ENCODE measurements at places on chromosomes 4 and X.

DNA sequence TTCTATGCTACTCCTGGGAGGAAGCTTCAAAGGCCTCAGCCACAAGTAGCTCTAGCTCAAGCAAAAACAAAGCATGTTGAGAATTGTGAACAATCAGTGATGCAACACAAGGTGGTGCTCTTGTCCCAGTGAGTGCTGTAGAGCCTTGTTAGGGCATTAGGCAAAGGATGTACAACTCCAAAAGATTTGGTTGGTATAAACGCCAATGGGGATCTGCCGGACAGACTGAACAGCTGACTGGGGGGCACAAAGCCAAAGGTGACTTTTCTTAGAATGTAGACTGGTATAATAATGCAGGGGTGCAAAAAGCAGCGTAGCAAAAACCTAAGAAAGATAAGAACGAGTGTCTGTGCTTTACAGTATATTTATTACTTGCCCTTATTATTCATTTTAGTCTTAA lies 62.6 kb upstream of the ALB start:
- peak; percentile 7 for DNase-seq

- DNase-seq, result no peak
Measured at GRCh38 chr4:921830-922331, 10.2 kb downstream of the GAK start.

DNA sequence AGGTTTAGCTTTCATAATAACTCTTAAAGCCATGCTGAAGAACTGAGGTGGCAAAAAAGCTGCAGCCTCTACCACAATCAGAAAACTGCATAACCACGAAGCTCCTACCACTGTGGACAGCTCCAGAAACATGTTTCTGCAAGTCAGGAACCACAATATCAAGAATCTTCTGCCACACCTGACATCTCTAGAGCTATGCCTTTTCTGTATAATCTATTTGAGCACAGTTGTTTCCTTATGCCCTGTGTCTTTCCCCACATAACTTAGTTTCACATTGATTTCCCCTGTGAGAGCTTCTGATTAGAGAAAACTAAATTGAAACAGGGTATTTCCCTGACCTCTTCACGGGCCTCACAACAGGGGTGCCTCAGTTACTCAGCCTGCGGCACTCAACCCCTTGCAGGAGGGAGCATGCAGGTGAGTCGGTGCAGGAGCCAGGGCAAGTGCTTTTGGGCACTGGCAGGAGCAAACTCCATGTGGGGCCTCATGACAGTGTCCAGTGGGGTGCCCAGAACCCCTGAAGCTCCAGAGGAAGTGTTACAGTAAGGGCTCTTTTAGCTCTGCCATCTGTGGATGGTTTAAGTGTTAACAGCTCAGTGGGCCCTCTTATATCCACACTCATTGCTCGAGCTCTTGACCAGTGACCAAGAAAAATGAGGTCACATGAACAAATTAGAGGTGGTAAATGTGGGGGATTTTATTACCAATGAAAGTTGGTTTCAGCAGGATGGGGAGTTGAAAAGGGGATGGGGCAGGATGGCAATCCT lies 132.8 kb upstream of the BMP3 start:
- DNase-seq, result no peak

DNA sequence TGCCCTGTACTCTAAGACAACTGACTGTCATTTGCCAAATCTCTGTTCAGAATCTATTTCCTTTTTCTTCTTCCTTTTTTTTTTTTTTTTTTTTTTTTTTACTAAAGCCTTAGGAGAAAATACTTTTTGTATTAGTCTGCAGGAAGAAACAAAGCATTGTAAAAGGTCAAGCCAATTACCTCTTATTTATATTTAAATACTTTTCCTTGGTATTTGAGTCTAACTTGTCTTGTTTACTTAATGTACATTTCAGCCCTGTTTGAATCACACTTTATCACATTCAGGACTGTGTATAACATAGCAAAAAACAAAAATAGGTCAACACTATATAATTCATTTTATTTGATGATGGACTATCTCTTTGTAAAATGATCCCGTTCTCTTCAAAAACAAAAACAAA lies 262.2 kb downstream of the RPA4 start:
- no peak for DNase-seq

GRCh38 chr4:183544109-183544508 lies 39.3 kb downstream of the ING2 start:
- DNase-seq, result no peak

DNA sequence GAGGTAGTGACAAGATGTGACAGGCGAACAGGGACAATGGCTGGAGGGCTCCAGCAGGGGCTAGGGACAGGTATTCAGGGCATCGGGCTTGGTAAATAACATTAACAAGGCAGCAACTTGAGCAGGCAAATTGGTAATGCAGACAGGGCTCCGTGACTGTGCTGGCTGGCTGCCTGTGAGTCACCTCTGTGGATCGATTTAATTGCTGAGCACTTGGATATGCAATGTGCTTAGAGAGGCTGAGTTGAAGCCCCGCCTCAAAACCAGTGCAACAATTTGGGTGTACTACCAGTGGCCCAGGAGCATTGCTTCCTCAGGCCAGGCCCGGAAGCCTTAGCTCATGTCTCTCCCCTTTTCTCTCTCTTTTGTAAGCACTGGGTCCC lies 19.5 kb downstream of the CNGA2 start:
- peak; percentile 41 for DNase-seq

DNA sequence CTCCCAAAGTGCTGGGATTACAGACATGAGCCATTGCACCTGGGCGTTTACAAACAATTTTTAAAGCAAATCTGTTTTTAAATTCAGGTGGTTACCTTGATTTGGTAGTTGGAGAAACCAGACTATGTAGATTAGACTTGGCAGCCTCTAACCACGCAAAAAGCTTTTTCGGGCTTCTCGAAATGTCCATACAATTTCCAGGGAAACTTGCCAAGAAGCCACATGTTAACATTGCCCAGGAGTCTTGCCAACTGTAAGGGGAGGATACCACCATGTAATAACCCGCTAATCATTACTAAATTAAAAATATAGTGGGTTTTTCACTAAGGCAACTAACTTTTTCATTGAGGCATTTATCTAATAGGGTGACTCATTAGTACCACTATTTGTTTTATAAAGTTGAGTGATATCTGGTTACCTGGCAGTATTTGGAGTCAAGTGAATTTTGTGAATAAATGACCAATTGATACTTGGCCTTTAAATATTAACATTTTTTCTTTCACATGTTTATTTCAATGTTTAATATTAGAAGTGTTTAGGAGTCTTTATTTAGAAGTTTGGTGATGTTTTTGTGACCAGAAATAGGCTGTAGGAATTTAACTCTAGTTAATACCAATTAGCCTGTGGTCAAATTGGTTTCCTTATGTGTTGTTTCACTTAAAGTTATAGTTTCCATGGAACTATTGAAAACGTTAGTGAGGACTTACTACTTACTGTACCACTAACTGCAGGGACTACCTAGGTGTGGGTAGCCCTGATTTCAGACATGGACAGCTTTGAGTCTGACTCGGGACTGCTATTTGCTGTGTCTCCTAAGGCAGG lies 61.3 kb downstream of the CLDN34 start:
- DNase-seq, result no peak

DNA sequence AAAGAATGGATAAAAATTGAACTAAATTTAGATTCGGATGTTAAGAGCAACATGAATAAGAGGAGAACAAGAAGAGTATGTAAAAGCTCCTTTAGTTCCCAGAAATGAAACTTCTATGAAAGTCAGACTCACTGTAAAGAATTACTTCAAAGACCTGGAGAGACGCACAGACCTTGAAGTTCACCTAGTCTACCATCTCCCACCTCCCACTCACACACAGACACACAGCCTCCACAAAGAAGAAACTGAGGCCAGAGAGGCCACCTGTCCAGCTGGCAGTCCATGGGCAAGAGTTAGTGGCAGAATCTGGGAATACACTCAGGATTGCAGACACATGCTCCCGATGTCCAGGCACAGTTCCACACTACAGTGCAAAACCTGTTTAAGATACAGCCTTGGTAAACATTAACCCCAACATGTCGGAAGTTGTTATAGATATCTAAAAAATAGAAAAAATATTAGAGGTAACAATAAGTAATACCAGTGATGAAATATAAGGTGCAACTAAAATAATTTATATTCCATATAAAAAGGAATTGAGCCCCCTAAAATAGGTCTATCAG lies 288.8 kb downstream of the INPP4B start:
- DNase-seq, result no peak

- no peak for DNase-seq
Measured at GRCh38 chr4:3276986-3277385, 15.8 kb upstream of the RGS12 start.

DNA sequence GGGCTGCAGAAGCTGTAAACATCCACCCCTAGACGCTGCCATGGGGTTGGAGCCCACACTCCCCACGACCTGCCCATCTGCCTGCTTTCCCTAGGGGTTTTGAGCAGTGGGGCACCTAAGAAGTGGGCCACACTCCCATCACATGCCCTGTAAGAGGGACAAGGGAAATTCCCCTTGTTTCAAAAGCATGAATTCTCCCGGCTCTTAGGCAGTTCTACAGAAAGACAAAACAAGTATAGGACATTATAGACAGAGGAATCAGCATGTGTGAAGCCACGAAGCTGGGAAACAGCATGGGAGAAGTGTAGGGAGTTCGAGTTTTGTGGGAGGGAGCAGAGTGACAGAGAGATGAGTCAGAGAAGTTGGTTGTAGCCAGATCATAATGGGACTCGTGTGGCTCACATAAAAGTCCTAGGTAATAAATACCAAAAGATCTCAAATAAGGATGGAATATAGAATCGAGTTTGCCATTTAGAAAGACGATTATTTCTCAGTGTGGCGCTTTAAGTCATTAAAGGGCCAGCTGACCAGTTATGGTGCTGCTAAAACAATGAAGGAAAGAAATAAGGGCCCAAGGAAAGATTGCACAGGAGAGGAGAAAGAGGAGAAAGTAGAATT lies 23.9 kb downstream of the APOO start:
- no peak for DNase-seq

GRCh38 chr4:80423553-80424224 lies 88.2 kb downstream of the CFAP299 start:
- no peak for DNase-seq

- no peak for DNase-seq
Measured at GRCh38 chrX:77719388-77719787, 66.6 kb downstream of the ATRX start.

DNA sequence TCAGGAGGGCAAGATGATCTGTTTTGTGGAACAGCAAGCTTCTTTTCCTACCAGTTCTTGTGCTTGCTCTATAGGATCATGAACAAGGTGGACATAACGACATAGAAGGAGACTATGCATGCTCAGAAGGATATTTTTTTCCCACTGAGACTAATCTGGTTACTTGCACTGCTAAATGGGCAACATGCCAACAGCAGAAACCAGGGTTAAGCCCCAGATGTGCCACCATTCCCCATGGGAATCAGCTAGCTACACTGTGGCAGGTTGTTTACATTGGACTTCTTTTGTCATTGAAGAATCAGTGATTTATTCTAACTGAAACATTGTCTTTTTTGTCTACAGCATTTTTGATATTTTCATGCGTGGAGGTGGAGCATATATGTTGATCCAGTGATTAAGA lies 165.6 kb downstream of the C4orf33 start:
- no peak for DNase-seq

DNA sequence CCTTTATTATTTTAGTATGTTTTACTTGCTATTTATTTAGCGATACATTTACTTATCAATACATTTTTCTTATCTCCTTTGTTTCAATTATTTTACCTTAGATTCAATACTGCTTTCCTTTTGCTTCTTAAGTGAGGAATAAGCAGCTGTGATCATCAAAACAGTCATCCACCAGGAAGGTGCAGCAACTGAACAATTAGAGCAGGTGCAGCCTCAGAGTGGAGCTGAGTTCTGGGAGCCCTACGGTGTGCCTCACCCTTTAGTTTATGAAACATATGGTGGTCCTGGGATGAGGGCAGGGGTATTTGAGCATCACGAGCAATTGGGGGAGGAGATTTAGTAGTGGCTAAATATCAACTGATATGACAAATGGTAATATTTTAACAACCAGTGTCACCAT lies 111.0 kb downstream of the FRYL start:
- DNase-seq, result no peak

DNA sequence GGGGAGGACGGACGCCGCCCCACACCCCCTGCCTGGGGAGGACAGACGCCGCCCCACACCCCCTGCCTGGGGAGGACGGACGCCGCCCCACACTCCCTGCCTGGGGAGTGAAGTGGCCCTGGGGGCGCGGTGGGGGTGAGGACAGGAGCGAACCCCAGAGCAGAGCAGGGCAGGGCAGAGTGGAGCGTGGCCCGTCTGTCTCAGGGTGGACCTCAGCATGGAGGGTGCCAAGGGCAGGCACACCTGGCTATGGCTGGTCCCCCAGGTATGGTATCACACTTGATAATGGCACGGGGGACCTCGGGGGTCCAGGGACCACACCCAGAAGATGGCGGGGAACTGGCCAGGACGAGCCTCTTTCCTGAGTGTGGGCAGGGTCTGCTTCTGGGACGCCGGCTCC lies 9.6 kb downstream of the LRPAP1 start:
- no peak for DNase-seq

GRCh38 chrX:16137416-16138107 lies 14.2 kb downstream of the GRPR start:
- DNase-seq, result no peak

- no peak for DNase-seq
Measured at GRCh38 chrX:76127341-76127740, 45.5 kb upstream of the PBDC1 start.

- no peak for DNase-seq
Measured at GRCh38 chr4:87838890-87839591, 6.3 kb downstream of the MEPE start.

GRCh38 chrX:130347321-130347720 lies 7.6 kb downstream of the SLC25A14 start:
- no peak for DNase-seq

DNA sequence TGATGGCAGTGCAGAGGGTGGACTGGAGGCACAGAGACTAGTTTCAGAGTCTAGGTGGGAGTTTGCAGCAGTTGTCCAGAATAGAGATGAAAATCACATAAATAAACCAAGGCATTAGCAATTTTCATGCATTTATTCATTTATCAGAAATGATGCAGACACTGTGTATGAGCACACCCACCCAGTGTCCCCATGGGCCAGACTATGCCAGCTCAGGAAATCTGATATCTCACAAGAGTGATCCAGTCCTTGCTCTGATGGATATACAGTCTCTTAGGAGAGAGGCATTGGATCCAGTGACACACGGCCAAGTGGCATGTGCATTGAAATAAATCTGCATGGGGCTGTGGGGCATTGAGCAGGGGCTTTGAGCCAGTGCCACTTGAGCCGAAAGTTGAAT lies 228.2 kb downstream of the FRMPD4 start:
- no peak for DNase-seq
